Activated CD4-positive, alpha-beta T cell treated with anti-CD3 and anti-CD28 coated beads for 24 hours (primary cell): ENCODE measurements at places on chromosomes 16 and 17.

DNA sequence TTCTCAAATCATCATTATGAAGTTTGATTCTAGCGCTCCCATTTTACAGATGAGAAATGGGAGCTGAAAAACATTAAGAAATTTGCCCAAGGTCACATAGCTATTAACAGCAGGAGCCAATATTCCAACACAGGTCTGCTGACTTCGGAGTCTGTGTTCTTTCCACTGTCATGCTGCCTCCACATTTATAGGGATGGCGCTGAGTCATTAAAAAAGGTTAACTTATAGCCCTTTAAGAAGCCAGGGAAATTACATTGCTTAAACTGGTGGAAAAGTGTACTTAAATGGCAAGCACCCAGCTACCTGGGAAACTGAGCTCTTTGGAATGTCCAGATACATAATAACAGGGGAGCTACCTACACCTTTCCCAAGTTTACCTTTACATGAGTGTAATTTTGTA, 65.0 kb downstream of the TBX4 start:
- no peak for DNase-seq

GRCh38 chr17:77916264-77916663, 42.2 kb upstream of the TNRC6C start:
- DNase-seq: no peak

DNA sequence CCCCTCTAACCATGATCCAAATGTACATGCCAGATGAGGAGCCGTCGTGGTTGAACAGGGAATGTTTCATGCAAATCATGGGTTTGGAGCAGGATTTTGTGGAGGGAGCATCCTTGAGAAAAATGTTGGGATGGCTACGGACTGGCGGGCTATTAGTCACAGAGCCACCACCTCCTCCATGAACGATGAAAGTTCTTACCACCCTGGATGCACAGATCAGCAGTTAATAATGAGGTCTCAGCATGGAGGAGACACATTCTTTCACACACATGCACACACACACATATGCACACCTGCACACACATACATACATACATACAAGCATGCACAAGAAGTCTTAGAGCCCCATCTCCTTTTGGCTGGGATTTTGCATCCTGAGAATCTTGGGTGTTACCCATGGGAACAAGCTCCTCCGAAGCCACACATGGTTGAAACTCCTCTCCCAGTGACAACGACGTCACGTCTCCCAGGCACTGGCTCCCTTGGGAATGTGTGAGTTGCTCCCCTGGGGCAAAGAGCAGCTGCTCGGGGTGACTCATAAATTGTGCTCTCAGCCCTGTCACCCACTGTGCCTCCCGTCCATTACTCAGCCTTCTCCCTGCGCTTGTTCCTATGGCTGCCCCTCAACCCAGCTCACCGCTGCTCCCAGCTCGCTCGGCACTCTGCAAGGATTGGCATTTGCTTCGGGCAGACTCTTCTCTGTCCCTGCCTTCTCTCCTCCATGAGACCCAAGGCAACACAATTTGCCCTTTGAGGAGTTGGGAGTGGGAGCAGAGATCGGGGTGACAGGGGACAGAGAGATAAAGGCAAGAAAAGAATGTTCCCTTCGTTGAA, 344.6 kb downstream of the SOX9 start:
- no peak for DNase-seq

- DNase-seq: no peak
Observed at GRCh38 chr17:61393904-61394629, 5.6 kb upstream of the TBX2 start.

- DNase-seq: no peak
Observed at GRCh38 chr17:55322453-55322985, 57.8 kb downstream of the HLF start.

- DNase-seq: no peak
Observed at GRCh38 chr17:76381633-76382350, 2.6 kb upstream of the SPHK1 start.

GRCh38 chr17:63695889-63696288, 4.0 kb downstream of the LIMD2 start:
- no peak for DNase-seq

DNA sequence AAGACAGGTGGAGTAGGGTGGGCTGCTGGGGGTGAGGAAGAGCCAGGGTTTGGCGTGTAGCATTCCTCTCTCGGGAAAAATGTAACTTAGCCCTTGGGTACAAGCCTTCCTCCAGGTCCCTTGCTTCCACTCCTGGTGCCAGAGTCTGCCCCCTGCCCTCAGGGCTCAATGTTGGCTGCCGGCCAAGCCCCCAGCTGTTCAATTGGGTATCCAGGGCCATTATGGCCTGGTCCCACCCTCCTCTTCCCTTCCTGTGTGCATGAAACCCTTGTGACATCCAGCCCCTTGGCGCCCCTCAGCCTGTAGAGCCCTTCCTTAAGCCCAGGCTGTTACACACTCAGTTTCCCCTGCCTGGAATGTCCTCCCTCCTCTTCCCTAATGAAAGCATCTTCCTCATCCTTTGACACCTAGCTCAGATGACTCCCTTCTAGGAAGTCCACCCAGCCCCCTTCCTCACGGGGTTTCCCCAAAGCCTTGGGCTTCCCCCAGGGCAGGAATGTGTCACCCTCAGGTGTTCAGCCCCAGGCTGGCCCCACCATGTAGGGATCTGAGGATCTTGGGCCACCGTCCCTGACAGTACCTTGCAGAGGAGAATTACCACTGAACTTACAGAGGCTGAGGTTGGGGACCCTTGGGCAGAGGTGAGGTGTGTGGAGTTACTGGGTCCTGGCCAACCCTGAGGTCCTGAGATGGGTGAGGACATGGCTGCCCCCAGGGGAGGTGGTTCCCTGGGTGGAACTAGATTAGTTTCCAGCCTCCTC, 30.0 kb downstream of the B9D1 start:
- no peak for DNase-seq

- no peak for DNase-seq
Observed at GRCh38 chr16:1412847-1413246, 1.7 kb downstream of the UNKL start.

DNA sequence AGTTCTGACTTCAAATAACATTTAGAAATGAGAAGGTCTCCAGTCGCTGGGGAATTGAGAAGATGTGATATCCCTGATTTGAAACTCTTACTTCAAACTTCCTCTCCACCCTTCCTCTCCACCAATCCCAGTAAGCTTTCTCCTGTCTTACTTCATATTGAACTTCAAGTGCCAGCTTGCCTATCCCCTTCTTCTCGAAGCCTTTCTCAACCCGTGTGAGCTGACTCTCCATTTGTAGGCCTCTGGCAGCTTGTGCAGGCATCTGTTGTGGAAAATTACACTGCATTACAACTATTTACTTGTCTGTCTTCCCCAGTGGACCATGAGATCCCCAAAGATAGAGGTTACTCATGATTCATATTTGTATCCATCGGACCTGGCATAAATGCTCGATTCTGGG, 280.8 kb upstream of the CDH5 start:
- DNase-seq: no peak

DNA sequence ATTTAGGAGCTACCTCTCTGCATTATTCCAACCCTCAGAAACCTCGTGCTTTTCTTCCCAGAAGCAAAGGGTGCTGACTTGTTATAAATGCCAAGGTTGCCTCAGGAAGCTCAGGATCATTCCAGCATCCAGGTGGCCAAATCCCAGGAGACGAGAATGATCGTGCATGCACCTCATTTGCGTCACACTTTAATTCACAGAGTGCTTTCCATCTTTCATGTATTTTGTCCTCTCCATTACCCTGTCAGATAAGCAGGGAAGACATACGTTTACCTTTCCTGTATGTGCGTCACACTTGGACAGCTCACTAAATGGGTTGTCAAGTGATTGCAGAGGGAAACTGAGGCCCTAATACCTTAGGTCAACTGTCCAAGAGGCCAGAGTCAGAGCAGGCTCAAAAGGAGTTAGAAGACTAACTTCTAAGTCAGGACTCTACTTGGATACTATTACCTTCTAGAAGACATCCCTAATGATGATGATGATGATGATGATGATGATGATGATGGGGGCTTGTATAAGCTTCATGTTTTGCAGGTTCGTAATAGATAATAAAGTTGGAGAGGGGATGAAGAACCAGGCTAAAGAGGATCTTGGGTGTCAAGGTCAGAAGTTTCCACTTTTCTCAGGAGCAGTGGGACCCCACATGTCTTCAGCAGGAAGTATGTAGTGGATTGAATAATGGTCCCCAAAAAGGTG, 150.6 kb upstream of the TNRC6C start:
- no peak for DNase-seq

- no peak for DNase-seq
Observed at GRCh38 chr16:19113577-19114358, at the start of gene ITPRIPL2. Gene ITPRIPL2, plus strand, starts transcription at chr16:19113964. Its CDS starts 498 bp downstream, at chr16:19114462.

DNA sequence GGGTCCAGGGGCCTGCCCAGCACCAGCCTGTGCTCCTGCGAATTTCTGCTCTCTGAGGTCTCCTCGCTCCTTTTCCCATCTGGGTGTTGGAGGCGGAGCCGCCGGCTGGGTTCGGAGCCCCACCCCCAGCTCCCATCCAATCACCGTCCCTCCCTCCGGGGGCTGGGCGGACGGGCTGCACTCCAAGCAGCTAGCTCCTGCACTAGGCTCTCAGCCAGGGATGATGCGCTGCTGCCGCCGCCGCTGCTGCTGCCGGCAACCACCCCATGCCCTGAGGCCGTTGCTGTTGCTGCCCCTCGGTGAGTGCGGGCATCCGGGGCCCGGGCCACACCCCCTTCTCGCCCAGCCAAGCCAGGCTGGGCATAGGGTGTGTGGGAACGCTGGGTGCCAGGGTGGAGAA, at the start of gene NRN1L:
TSS of gene NRN1L (plus strand) at position 202 of the 400 bp plus-strand sequence. CDS start at position 221, 19 bp downstream.
- DNase-seq: no peak

- no peak for DNase-seq
Observed at GRCh38 chr17:45896803-45897693, 2.7 kb downstream of the MAPT start.

DNA sequence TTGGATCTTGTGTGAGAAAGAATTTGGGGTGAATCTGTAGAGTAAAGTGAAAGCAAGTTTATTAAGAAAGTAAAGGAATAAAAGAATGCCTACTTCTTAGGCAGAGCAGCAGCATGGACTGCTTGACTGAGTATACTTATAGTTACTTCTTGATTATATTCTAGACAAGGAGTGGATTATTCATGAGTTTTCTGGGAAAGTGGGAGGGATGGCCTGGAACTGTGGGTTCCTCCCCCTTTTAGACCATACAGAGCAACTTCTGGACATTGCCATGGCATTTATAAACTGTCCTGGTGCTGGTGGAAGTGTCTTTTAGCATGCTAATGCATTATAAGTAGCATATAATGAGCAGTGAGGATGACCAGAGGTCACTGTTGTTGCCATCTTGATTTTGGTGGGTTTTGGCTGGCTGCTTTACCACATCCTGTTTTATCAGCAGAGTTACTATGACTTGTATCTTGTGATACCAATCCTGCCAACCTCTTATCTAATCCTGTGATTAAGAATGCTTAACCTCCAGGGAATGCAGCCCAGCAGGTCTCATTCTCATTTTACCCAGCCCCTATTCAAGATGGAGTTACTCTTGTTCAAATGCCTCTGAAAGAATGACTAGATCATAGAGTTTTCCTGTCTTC, 58.7 kb downstream of the HSD17B2 start:
- no peak for DNase-seq

GRCh38 chr17:77933777-77934398, 24.6 kb upstream of the TNRC6C start:
- no peak for DNase-seq

DNA sequence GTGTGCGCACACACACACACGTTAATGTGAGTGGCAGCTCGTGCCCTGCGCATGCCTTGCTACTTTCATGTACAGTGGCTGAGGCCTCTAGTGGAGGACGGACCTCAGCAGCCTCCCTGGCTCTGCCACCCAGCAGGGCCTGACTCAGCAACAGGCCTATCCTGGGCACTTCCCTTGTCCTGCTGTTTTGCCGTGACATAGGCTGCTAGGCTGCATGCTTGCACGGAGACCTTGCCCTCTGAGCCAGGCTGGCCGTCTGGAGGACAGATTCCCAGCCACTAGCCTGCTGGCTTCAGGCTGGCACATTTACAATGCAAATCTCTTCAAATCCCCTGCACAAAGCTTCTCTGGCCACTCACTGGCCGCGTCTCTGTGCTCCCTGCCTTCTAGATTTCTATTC, 9.5 kb downstream of the RNF213 start:
- DNase-seq: no peak

DNA sequence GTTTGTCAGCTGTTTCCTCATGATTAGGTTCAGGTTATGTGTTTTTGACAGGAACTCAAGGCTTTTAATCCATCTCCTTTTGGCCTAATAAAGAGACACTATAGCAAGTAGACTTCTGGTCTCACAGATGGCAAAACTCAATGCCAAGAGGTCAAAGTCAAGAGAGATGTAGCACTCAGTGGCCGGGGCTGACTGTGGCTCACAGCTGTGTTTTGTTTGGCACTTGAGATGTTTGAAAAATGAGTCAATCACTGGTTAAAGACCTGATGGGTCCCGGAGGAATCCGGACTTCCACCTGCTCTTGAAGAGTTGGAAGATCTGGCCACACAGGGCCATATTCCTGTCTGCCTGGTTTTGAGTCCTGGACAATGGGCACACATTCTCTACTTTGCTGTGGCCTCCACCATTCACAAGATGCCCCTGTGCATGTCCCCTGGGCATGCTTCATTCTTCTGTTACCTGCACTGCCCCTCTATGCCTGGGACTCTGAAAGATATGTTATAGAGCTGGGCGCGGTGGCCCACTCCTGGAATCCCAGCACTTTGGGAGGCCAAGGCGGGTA, 210.3 kb downstream of the SNX29 start:
- DNase-seq: no peak

DNA sequence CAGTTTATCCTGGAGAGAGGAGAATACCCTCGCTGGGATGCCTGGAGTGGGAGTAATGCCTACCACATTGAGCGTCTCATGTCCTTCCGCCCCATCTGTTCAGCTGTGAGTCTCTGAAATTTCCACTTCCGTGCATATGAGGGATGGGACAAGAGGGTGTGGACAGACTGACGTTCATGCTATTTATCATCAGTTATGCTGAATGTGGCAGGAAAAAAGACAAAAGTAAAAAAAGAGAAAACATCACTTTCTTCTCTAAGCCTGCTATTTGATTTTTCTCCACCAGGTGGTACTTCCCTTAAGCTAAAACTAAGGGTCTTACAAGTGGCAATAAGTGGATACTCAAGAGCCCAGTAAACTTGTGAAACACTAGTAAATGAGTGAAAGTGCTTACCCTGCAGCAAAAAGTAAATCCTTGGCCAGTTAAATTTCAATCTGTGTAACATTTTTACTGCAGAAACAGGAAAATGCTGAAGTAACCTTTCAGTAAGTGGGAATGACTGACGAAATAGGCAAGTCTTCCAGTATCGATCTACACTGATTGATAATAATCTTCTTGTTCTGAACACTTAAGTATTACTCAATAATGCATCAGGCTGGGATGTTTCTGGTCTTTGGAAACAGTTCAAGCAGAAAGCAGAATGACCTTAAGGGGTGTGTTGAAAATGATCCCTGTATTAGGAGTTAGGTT, 5.6 kb downstream of the CRYBA1 start:
- no peak for DNase-seq
